ENCODE measurements at places on chromosomes 4 and X.

DNA sequence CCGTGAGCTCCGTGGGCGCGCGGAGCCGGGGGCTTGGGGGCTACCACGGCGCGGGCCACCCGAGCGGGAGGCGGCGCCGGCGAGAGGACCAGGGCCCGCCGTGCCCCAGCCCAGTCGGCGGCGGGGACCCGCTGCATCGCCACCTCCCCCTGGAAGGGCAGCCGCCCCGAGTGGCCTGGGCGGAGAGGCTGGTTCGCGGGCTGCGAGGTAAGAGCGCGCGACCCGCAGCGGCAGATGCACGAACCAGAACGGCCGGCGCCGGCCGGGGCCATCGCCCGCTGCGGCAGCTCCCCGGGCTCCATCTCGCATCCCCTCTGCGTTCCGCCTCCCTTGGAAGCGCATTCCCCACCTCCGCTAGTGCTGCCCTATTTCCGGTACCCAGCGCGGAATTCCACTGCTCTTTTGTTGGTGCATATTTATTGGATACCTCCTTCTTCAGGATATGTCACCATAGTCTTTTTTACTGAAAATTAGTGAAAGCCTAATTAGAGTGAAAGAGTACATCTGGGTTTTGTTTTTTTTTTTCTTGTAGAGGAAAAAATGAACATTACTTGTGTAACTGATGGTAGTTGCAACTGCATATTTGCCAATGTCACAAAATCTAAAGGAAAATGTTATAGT, 797 bp downstream of the PKD2 start:
- DNase-seq: no peak

DNA sequence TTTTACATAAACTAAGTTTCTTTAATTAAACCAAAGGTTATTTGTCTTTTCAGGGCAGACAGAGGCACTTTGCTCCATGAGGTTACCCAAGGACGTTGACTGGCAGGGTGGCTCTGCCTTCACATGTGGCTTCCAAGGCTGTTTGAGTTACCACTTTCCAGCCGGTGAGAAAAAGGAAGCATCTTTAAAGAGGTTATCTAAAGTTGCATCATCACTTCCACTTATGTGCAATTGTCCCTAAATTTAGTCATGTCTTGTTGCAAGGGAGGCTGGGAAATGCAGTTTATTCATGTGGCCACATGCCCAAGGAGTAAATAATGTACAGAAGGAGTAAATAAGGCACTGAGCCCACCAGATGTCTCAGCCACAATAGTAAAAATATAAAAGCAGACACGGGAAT, 29.0 kb upstream of the RAP1GDS1 start:
- DNase-seq: no peak

- no peak for DNase-seq
These were observed 33.8 kb upstream of the LRBA start for GRCh38 chr4:151048913-151049312.

GRCh38 chrX:66130469-66130868, 33.6 kb upstream of the HEPH start:
- DNase-seq: no peak

DNA sequence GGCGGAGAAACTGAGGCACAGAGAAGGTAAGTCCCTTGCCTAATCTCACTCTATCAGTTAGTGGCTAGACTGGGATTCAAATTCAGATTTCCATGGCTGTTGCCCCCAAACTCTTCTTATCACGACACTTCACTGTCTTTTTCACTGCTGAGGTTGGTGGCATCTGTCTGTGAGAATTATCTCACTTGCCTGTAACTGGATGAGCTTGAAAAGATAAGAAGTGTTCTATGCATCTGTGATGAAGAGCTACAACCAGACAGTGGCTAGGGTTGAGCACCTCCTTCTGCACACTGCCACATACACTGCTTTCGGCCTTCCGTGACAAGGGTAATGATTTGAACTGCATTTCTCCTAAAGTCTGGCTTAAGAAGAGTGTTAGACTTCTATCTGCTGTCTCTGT, 107.9 kb upstream of the TEX13D start:
- DNase-seq: no peak

GRCh38 chrX:133384454-133384853, 30.8 kb downstream of the GPC4 start:
- no peak for DNase-seq

GRCh38 chr4:119149110-119149509, 13.5 kb downstream of the MYOZ2 start:
- DNase-seq: no peak

DNA sequence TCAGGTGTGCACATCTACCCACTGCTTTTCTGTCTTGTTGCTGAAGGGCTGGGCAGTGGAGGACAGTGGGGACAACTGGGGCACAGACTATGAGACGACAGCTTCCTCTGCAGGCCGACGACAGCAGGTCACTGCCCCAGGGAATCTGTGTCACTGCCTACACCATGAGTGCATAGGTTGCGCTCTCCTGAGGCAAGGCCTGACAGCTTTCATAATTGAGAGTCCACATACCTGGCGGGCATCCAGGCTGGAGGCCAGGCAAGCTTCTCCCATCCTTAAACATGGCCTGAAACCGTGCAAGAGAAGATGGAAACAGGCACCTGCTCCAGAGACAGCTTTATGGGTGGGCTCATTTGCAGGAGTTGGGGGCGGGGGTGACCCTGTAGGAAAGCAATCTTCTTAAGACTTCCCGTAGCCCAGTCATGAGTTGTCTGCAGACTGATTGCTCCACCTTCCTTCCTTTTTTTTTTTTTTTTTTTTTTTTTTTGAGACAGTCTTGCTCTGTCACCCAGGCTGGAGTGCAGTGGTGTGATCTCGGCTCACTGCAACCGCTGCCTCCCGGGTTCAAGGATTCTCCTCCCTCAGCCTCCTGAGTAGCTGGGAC, 2.9 kb downstream of the ANOS1 start:
- DNase-seq: no peak

GRCh38 chrX:115504167-115504566, 56.8 kb upstream of the PLS3 start:
- DNase-seq: no peak

- no peak for DNase-seq
These were observed 61.8 kb downstream of the ELF2 start for GRCh38 chr4:139115226-139115625.

- DNase-seq: no peak
These were observed 927.5 kb upstream of the INTU start for GRCh38 chr4:126705266-126705665.

DNA sequence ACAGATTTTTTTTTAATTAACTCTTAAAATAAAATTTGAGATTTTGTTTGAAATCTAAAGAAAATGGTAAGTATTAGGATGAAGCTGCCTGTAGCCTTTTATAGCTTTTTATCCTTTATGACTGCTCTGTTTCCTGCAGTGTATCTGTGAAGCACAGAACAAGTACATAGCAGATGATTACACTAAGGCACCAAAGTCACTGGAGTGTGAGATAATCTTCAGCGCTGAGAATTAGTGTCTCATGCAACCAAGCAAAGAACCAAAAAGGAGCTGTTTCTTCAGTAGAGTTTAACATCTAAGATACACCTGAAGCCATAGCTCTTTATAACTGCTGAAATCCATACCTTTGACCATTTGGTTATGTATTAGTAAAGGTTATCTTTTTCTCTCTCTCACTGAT, 1989.8 kb upstream of the PCDH10 start:
- no peak for DNase-seq

DNA sequence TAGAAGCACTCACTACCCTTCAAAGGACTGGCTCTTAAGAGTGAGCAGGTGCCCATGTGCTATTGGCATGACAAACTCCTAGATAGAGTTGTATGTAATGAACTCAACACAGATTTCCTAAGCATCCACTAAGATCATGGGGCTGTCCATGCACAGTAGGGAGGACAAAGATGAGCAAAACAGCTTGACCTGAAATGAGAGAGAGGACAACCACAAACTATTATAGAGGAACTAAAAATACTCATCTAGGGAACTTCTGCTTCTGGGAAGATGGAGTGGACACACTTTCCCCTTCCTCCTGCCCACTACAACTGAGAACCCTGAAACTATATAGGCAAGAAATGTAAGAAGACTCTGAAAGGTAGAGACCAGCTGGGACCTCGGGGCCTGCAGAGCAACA, 20.8 kb upstream of the TMEM128 start:
- DNase-seq: no peak

DNA sequence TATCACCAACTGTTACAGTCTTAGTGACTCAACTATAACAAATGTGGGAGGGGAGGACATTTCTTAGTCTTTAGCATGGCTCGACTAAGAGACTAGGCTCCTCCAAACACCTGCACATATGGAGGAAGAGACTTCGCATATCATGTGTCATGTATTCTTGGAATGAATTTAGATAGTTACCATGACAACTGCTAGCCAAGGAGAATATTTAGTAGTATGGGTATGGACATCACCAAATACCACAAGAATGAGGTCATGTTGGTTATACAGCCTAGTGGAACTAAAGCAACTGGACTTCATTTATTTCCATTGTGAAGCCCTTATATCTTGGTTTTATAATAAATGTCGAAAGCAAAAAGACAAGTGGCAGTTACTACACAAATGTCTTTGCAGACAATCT, 512.3 kb downstream of the CFAP47 start:
- peak; percentile 22 for DNase-seq

GRCh38 chr4:176920694-176921093, 128.0 kb upstream of the VEGFC start:
- DNase-seq: peak; percentile 6

DNA sequence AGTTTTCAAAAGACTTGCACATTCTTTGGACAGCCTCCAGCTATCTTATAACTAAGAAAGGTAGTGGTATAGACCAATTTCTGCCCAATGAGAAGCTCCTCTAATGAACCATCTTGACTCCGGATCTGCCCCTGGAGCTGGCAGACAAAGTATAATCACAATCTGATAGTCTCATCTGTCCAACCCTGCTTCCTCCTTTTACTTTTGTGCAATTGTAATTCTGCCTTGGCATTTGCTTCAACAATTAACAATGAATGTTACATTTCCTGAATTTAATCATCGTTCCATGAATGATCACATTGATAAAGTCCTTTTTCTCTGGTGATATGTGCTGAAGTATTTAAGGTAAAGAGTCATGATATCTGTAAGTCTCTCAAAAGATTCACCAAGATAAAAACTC, 27.8 kb downstream of the FRYL start:
- no peak for DNase-seq

DNA sequence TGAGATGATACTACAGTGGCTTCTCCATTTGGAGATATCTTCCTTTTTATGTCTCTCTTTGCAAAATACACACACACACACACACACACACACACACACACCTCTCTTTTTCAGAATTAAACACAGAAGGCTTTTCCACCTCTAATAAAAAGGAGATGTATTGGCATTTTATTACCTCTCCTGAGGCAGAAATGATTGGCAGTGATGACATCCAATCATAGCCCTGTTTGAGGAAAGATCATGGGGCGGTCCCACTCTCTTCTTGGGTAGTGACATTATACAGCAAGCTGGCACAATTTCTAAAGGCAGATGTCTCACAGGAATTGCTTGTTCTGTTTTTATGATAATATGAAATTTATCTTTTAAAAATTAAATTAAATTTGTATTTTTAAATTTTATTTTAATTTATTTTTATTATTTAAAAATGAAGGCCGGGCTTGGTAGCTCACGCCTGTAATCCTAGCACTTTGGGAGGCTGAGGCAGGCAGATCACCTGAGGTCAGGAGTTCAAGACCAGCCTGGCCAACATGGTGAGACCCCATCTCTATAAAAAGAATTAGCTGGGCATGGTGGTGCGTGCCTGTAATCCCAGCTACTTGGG, 15.6 kb downstream of the CHRNA9 start:
- DNase-seq: no peak

GRCh38 chr4:8247047-8247930, 22.3 kb upstream of the HTRA3 start:
- no peak for DNase-seq

DNA sequence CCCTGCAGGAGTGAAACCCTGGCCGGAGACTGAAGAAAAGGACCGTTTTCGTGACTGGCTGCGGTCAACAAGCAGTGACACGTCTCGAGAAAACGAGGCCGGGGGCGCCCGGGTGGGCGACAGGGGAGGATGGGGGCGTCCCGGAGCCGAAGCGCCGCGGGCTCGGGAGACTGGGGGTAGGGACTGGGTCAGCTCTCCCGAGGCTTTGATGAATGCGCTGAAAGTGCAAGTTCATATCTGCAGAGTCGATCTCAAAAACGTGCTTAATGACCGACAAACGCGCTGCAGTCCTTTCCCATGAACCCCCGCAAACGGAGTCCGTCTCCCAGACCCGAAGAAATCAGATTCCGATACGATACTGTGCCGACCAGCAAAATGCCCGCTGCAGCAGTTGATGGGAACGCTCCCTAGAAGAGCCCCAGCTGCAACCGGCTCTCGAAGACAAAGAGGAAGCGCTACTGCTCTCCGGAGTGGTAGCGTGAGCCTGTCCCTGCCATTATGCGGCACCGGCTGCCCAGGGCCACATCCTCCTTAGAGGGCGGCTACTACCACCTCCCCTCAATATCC, 806 bp upstream of the CD99L2 start:
- DNase-seq: no peak

DNA sequence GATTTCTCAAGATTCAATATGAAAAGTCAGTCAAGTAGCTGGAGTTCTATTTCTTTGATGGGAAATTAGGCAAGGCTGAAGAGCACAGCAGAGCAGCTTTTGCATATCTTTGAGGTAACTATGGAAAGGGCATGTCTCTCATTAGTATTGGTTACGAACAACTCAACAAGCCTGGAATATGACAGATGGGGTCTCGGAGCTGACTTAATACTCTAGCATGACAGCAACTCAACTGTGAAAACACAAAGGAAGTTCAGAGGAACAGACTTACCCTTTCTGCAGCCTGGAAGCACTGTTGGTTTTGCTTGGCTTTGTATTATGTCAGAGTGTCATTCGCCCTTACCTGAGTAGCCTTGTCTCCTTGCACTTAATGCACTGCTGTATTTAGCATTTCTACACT, 79.9 kb upstream of the AADAT start:
- no peak for DNase-seq

- DNase-seq: no peak
These were observed 91.6 kb downstream of the AR start for GRCh38 chrX:67635424-67635823.

- no peak for DNase-seq
These were observed 113.3 kb downstream of the TRAPPC11 start for GRCh38 chr4:183772361-183772760.

DNA sequence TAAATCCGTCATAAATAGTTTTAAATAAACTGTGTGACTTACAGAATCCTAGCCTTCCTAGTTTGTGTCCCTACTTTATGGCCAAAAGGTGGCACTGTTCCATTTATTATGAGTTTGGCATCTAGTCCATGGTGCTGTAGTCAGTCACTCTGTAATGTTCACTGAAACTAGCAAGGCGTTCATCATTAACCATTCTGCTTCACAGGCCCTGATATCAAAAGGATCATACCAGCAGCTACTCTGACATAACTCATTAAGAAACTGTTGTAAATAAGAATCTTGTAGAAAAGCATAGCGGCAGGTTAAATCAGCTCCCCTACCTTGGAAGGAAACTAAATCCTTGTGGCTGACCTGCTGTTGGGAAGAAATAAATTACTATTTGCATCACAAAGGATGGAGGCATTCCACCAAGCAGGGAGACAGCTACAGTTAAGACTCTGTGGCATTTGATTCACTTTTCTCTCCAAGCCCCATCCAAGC, 919.6 kb upstream of the DIAPH2 start:
- peak; percentile 7 for DNase-seq

All from epithelial cell of proximal tubule (primary cell).